ENCODE measurements at places on chromosomes 4 and X.

- DNase-seq = no peak
Measured at GRCh38 chr4:101419336-101420135, 72.2 kb upstream of the PPP3CA start.

GRCh38 chr4:72215198-72215597 is 183.4 kb downstream of the NPFFR2 start:
- no peak for DNase-seq

GRCh38 chr4:127788517-127788916 is 6.4 kb downstream of the HSPA4L start:
- no peak for DNase-seq

GRCh38 chr4:20544645-20545044 is 155.6 kb upstream of the PACRGL start:
- no peak for DNase-seq

DNA sequence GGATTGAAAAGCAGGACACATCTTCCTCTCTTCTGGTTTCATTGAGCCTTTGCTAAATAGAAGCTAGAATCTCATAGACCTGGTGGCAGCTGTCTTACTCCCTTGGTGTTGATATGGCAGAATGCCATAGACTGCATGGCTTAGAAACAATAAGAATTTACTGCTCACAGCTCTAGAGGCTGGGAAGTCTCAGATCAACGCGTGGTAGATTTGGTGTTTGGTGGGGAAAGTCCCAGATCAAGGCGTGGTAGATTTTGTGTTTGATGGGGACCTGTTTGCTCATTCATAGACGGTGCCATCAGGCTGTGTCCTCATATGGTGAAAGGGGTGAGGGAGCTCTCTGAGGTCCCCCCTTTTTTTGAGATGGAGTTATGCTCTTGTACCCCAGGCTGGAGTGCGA is 57.6 kb upstream of the PPP2R3B start:
- DNase-seq = no peak

DNA sequence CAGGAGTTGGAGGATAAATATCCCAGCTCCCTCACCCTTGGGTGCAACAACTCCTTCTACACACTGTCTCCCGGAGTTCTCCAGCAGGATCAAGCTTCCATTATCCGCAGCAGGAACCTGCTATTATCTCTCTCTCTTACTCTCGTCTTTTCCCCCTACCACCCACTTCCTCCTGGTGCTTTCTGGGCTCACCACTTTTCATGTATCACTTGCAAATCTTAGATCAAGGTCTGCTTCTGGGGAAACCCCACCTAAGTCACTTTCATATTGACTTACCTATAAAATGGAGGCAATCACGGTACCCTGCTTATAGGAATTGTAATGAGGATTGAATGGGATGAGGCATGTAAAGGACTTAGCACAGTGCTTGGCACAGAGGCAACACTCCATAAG is 589.5 kb downstream of the BCOR start:
- DNase-seq = no peak

DNA sequence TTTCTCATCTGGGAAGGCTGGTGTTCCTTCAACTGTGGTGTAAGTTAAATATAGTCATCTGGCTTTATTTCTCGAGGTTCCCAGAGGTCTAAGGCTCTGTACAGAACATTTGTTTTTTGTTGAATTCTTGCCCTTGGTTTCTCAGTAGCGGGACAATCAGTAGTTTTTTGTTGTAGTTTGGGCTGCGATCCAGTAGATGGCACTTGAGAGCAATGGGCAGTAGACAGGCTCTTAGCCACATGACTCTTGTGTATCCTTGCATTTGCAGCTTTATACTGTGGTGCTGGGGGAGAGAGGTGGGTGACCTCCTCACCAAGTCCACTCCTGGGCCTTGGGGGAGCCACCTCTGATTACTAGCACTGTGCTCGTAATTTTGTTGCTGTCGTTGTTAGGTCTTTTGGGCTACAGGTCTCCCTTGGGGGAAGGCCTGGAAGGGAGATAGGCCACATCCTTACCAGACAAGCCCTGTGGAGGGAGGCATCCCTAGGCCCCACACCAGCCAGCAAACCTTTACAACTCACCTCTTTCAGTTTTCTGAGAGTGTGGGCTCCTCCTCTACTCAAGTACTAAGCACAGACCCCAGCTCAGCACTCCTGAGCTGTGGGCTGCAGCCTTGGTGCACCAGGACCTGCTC is 8.1 kb downstream of the ETDB start:
- DNase-seq = no peak

GRCh38 chrX:96889726-96890125 is 6.0 kb downstream of the RPA4 start:
- DNase-seq = no peak

GRCh38 chr4:117324851-117325491 is 239.6 kb upstream of the TRAM1L1 start:
- DNase-seq = no peak

DNA sequence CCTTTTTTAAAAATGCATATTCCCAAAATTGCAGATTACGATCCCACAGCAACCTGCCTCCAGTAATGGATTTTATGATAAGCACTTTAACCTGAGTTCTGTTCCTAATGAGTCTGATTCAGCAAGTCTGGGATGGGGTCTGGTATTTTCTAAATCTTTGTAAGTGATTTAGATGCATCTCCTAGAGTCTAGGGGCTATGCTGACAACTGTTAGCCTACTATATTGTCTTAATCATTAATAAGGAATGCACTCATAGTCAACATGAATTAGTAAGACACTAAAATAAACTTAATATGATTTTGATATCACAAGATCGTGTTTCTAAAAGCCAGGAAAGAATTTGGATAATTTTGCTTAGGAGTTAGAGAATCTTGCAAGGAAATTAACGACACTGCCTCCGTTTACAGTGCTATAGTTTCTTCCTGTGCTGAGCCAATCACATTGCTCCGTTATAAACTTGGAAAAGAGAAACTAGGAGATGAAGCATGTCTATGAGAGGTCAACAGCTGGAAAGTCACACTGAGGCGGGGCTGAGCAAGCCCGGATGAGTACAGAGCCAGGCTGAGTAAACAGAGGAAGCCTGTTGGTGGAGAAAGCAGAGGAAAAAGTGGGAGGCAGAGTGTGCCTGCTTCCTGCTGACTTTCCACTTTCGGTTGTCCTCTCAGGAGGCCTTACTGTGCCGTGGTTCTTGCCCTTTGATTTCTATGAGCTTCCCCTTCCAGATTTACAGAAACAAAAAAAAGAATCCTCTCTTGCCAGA is 5.4 kb downstream of the SCARB2 start:
- DNase-seq = no peak

DNA sequence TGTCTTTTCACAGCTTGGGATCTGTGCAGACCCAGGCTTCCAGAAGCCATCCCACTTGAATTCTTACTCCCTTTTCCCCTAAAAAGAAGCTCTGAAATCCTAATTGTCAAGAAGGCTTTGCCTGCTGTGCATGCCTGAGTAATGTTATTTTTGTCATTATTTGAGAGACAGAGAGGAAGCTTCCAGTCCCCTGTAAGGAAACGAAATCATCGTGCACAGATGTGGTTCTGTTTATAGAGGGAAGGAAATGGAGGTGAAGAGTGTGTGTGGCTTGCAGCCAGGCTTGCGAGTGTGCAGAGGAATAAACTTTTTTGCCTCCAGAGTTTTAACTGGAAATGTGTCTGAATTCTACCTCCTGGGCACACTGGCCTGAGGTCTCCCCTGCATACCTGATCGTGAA is 70.2 kb downstream of the TBL1X start:
- no peak for DNase-seq
